Activated CD8-positive, alpha-beta memory T cell treated with anti-CD3 and anti-CD28 coated beads, Interleukin-2, amount 50 U/mL, for 4 hours (primary cell): ENCODE measurements at places on chromosomes 4 and X.

DNA sequence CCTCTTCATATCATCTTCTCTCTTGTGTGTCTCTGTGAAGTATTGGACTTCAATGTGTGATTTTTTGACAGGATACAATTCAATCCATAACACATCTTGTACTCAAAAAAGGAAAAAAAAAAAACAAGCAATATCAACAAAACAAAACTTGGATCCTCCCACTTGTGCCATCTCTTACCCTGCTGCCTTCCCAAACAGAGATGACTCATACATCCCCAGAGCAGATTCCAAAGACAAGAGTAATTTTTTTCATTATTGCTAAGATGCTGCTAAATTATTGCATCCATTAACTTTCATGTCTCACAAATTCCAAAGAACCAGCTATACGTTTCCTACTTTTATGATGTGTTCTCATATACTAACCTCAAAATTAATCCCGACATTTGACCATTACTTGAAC lies 479.2 kb downstream of the GBA3 start:
- no peak for DNase-seq

DNA sequence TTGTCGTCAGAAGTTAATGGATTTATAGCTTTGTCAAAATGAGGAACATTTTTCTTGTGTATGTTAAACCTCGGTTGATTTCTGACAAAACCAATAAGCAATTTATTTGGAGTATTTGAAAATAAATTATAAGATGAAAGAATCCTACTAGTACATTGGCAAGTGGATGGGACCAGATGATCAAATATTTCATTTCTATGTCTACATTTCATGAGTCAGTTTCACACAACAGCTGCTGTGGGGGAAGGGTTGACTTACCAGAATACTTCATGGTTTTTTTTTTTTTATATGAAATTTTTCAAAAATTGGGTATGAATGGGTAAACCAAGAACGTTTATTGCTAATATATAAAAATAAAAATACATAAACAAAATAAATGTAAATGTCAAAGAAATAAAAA lies 39.4 kb downstream of the RAPGEF2 start:
- DNase-seq: no peak

DNA sequence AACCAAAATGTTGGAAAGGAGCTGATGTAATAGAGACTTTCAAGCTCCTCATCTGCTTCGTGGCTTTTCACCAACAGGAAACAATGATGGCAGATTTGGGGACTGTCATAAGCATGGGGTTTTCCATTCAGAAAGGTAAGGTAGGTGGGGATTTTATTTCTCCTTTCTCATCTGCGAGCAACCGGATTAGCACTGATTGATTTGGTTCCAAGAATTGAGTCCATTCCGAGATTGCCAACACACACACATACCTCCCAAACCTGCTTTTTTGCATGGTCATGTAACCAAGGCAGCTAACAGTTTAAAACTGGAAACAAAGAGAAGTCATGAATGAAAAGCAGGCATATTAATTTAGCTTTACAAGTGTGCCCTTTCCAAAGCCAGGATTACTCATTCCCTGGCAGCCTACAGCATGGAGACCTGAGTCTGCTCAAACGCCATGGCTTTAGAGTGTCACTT lies 63.0 kb upstream of the LNX1 start:
- no peak for DNase-seq

DNA sequence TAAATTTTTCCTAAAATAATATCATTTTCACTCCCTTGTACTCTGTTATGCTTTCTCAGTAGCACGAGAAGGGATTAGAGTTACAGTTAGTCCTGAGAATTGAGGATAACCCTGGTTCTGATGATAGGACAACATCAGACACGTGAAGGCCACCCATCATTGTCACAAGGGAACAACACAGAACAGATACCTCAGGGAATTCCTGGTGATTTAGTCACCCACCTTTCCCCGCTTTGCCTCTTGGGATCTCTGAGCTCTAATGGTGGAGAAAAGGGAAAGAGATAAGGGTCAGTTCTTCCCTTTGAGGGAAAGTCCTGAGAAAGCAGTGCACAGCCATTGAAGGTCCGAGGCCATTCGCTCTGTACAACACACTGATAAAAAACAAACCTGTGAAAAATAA lies 112.3 kb upstream of the GALNT7 start:
- DNase-seq: no peak

GRCh38 chr4:76292730-76293129 lies 13.8 kb upstream of the STBD1 start:
- DNase-seq: no peak

GRCh38 chr4:80070880-80071603 lies 2.0 kb downstream of the ANTXR2 start:
- DNase-seq: no peak

GRCh38 chr4:166414431-166414830 lies 541.4 kb downstream of the TLL1 start:
- no peak for DNase-seq

DNA sequence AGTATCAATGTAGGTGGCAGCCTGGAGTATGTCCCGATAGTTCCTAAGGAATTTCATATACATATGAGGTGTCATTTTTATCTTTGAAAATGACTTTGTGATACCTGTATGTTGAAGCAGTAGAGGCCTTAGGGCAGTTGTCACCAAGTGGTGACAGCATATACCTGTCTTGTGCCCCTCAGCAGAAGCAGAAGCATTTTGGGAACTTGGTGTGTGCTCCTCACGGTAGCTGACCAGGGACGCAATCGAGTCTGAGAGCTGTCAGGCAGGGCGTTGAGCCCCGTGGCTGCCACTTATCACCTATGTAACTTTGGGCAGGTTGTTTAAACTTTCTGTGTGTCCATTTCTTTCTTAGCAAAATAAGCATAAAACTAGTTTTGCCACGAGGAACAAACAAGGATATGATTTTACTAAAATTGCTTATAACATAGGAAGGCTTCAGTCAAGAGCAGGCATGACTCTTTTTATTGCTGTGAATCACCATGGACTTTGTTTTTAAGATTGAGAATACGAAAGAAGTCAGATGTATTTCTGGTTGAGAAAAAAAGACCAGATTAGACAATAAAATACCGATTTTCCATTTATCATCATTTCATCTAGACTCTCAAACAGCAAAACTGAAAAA lies 161.5 kb downstream of the CPE start:
- no peak for DNase-seq

GRCh38 chr4:112167794-112168193 lies 22.5 kb downstream of the FAM241A start:
- DNase-seq: peak; percentile 16

DNA sequence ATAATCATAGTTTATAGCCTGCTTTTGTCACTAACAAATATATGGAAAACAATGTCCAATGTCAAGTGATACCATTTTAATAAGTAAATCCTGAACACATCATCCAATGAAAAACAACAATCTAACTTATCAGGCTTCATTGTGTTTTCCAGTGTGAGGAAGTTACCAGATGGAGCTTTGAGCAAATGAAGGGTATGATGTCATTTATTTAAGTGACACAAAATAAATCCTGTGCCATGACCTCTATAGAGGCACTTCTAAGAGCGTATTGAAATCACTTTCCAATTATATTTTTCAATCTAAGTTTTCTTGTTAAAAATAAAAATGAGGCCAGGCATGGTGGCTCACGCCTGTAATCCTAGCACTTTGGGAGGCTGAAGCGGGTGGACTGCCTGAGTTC lies 48.2 kb upstream of the NMU start:
- DNase-seq: no peak

DNA sequence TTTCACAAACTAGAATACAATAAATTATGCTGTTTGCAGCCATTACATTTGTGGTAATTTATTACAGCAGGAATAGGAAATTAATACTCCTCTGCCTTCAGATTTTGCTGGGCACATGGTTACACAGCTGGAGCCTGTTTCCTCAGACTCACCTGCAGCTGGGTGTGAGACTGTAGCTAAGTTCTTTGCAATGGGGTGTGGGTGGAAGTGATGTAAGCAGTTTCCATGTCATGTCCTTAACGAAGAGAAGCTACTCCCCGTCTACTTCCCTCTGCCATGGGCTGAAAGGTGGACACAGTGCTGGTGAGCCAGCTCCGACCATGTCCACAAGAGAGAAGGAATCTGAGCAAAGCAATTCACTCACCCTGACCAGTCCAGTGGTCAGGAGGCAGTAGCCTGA lies 18.2 kb downstream of the SH3KBP1 start:
- no peak for DNase-seq

DNA sequence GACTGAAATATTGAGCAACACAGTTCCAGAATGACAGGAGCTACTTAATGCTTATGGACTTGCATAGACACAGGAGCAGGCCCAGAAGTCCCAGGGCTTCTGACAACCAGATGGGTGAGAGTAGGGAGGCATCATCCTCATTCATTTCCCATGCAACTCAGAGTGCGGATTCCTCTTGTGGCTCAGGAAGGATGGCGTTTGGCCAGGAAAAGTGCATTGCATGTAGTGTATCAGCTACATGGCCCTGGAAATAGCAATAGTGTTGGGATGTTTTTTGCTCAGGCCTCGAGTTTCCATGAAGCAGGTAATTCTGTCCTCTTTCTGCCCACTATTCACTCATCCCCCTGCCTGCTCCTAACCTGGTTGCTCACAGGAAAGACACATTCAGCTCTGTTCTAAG lies 136.6 kb downstream of the PDGFRA start:
- no peak for DNase-seq

- no peak for DNase-seq
Measured at GRCh38 chr4:101366331-101366730, 19.0 kb upstream of the PPP3CA start.

DNA sequence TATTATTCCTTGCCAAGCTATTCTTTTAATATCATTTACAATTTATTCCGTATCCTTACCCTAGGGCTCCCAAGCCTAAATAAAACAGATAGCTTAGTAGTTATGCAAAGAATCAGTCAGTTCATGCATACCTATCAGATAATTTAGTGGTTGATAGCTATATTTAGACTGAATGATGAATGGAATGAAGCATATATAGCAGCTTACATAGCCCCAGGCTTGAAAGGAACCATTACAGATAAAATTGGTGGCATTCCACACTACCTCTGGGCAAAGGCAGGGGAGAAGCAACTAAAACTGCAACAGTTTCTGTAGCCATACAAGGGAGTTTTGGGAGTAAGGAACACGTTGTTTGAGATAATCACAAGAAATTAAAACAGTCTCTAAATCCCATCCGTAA lies 2.7 kb downstream of the ACE2 start:
- DNase-seq: no peak

GRCh38 chrX:40394302-40394701 lies 186.5 kb upstream of the ATP6AP2 start:
- no peak for DNase-seq

- no peak for DNase-seq
Measured at GRCh38 chr4:105128208-105128607, 18.5 kb upstream of the TET2 start.

DNA sequence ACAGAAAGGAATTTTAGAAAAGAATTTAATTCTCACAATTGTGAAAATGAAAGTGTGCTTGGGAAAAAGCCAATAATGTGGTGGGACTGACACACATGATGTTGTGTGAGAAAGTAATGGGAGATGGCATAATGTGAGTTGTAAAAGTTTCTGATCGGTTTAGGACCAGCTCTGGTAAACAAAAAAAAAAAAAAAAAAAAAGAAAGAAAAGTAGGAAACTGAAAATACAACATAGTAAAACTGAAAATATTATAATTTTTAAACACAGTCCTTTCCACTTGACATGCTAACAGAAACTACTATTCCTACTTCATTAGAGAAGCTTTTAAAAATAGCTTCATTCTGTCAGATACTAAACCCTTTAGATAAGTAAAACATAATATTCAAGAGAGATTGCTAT lies 28.2 kb downstream of the RAP1GDS1 start:
- no peak for DNase-seq

GRCh38 chr4:186772936-186773487 lies 49.4 kb upstream of the FAT1 start:
- DNase-seq: no peak

DNA sequence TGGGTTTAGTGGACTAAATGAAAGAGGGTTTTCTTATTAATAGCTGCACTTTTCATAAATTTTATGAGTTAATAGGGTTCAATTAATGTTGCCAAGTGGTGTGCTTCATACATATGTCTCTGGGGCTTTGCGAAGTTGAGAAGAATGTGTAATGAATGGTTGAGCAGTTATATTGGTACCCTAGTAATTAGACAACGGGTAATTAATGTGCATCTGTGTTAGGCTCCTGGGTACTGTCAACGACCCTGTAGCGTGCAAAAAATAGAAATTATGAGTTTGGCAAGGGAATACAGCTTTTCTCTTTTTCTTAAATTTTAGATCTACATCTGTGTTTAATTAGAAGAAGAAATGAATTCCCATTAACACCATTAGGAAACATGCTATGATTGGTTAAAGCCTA lies 1027.7 kb downstream of the ARAP2 start:
- no peak for DNase-seq

GRCh38 chr4:83851261-83852084 lies 315.6 kb downstream of the GPAT3 start:
- no peak for DNase-seq

- no peak for DNase-seq
Measured at GRCh38 chrX:118347131-118347530, 1.2 kb downstream of the WDR44 start.

- DNase-seq: no peak
Measured at GRCh38 chr4:6087669-6088341, 69.6 kb upstream of the C4orf50 start.

DNA sequence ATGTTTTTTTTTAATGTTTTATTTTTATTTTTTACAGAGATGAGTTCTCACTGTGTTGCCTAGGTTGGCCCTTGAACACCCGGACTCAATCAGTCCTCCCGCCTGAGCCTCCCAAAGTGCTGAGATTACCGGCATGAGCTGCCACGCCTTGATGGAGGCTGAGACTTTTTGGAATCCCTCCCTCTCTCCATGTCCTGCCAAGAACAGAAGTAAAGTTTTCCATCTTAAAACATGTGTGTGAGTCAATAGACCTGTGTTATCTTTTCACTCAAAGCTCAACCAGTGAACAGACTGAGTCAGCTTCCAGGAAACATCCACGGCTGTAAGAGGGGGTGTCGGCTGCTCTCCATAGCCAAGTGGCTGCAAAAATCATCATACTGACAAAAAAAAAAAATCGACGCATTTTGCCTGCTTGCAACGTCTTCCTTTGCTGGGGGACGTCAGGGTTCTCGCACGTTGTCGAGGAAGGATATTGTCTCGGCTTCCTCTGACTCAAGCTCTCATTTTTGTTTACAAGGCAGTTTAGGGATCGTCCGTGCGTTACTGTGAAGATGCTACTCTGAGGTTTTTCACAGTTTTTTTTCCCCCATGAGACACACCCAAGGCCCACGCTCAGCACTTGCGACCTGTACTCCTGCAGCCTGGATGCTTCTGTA lies 10.0 kb upstream of the ASMTL start:
- peak; percentile 62 for DNase-seq
